ENCODE measurements at places on chromosomes 13 and 19. TPM values are rescaled to one million over a fixed set of nuclear protein-coding genes. Genes with fewer than 3 reads are reported as not detected.

- peak; percentile 41 for DNase-seq
- no peak overlapping the region for H3K4me3 ChIP-seq
- H3K36me3 ChIP-seq: no peaks in the 10 kb centered on the region
- no peaks in the 10 kb centered on the region for H3K27me3 ChIP-seq
- H3K4me1 ChIP-seq: peaks cover 16% of the 10 kb centered on the region
Measured at GRCh38 chr13:98998831-98999638, 21.2 kb upstream of the DOCK9 start.

DNA sequence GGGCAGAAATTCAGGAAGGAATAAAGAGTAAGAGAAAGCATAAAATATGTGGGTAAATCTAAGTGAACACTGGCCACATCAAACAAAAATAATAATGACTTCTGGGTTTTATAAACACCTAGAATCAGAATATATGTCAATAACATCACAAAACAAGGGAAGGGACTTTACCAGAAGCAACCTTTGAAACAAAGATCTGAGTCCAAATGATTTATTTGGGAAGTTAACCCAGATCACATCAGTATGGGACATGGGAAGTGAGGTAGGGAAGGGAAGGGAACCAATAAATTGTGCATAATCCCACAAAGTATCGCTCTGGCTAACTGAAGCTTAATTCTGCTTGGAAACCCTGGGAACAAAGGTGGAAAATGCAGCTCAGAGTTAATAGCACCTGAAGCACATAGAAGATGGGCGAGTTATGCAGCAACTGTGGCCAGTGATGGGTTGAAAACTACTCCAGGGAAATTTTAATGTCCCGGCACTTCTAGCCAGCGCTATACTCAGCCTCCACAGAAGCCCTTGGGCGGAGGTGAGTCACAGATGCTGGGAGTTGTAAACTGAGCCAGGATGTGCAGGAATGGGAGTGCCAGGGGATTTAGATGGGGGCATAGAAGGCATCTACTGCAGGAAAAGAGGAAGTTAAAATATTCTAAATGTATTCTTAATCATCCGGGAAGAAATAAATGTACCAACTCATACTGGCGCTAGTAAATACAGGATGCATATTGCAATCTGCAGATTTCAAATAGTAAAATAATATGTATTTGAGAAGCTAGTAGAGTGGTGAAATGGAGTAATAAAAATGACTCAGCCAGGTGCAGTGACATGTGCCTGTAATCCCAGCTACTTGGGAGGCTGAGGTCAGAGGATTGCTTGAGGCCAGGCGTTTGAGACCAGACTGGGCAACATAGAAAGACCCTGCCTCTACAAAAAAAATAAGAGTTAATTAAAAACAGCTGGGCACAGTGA is 34.2 kb upstream of the CEBPG start:
- no peaks in the 10 kb centered on the region for H3K4me1 ChIP-seq
- H3K36me3 ChIP-seq: no peaks in the 10 kb centered on the region
- no peak overlapping the region for H3K27ac ChIP-seq
- no peak overlapping the region for H3K4me3 ChIP-seq
- no peak for DNase-seq

Gene CAPN12
- 3.0 TPM for total RNA-seq

- no peaks in the 10 kb centered on the region for H3K27me3 ChIP-seq
- H3K4me1 ChIP-seq: peaks cover 8% of the 10 kb centered on the region
- no peak for DNase-seq
- no peak overlapping the region for H3K4me3 ChIP-seq
Measured at GRCh38 chr19:17866964-17867486, 4.7 kb upstream of the SLC5A5 start.

GRCh38 chr19:8593931-8594330 is 16.6 kb downstream of the ADAMTS10 start:
- no peak for DNase-seq
- H3K36me3 ChIP-seq: no peaks in the 10 kb centered on the region
- H3K27me3 ChIP-seq: no peaks in the 10 kb centered on the region

DNA sequence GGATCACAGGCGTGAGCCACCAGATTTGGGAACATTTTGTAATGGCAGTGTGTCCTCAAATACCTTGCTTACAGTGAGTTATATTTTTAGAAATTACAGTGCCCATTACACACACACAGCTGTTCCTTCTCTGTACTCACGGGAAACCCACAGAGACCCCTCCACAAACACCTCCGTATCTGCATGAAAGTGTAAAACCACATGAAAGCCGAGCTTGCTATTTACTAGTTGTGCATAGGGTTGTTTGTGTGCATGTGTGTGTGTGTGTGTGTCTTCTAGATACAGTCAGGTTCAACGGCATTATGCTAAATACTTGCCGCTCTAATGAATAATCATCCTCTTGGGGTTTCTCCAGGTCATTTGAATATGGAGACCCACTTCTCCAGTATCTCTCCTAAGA is 22.3 kb upstream of the LILRA2 start:
- H3K4me1 ChIP-seq: peaks cover 24% of the 10 kb centered on the region
- no peaks in the 10 kb centered on the region for H3K27me3 ChIP-seq
- peak overlapping the region; percentile 33 for H3K27ac ChIP-seq
- H3K36me3 ChIP-seq: no peaks in the 10 kb centered on the region
- peak overlapping the region; percentile 48 for H3K4me3 ChIP-seq

DNA sequence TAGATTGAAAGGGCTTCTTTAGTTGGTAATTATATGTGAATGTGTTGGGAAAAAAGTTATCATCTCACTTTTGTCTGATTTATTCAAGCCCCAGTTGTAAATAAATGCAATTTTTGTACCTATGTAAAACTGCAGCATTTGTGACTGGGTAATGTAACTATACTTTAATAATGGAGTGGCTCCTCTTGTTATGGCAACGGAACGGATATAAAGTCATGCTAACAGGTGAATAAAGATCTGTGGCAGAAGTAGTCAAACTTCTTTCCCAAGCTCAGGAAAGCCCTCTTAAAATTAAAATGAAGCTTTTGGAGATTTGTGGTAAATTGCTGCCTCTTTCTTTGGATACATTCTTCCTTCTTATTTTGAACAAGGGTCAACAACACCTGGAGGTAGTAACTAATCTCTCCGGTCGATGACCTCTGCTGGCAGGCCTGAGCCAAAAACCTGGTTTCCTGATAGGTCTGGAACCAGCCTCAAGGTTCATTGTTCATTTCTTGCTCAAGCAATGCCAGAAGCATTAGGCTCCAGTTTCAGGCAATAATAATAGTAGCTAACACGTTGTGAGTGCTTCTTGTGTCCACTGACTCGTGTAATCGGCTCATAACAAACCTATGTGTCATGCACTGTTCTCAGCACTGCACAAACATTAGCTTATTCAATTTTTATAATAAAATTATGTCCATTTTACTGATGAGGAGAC is 313.4 kb upstream of the DACH1 start:
- no peak overlapping the region for H3K4me3 ChIP-seq
- no peaks in the 10 kb centered on the region for H3K27me3 ChIP-seq
- H3K27ac ChIP-seq: no peak overlapping the region
- DNase-seq: no peak
- H3K36me3 ChIP-seq: no peaks in the 10 kb centered on the region
- no peaks in the 10 kb centered on the region for H3K4me1 ChIP-seq

DNA sequence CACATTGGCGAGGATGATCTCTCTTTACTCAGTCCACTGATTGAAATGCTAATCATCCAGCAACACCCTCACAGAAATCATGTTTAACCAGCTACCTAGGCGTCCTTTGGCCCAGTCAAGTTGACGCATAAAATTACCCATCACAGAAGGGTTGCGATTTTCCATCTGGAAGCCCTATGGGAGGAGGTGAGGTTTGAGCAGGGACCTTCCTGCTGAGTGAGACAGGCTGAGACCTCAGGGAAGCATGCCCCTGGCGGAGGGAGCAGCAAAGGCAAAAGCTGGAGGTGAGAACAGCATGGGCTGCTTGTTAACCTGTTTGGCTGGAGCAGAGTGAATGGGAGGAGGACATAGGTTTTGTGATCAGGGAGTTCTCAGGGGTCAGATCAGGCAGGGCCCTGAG is 7.3 kb downstream of the TTC9B start:
- no peak overlapping the region for H3K4me3 ChIP-seq
- no peak for DNase-seq
- H3K27ac ChIP-seq: no peak overlapping the region
- H3K4me1 ChIP-seq: no peaks in the 10 kb centered on the region
- no peaks in the 10 kb centered on the region for H3K36me3 ChIP-seq

- H3K27ac ChIP-seq: peak overlapping the region; percentile 61
- no peaks in the 10 kb centered on the region for H3K27me3 ChIP-seq
- peak overlapping the region; percentile 80 for H3K4me3 ChIP-seq
- no peak for DNase-seq
- H3K4me1 ChIP-seq: peaks cover 22% of the 10 kb centered on the region
Measured at GRCh38 chr19:17468302-17469091, 1.8 kb upstream of the SLC27A1 start.

Data from GM12878 (cell line).